ENCODE measurements at places on chromosomes 1 and 21. TPM values are rescaled to one million over a fixed set of nuclear protein-coding genes. Genes with fewer than 3 reads are reported as not detected.

Gene IL20
- total RNA-seq, result not detected

Gene SH2D5
- 17.6 TPM for total RNA-seq

Gene LCE1A
- not detected for total RNA-seq

Gene PLA2G2F
- total RNA-seq, result not detected

Gene ETV3L
- not detected for total RNA-seq

Gene IFI16
- total RNA-seq, result 4.8 TPM

Gene CDC7
- 5.9 TPM for total RNA-seq

Gene CLDN19
- not detected for total RNA-seq

Gene LRRC3
- total RNA-seq, result 2.4 TPM

Gene EVI5
- total RNA-seq, result 8.2 TPM

Gene LZIC
- 22.2 TPM for total RNA-seq

Gene AMPD1
- total RNA-seq, result not detected

Gene ACBD6
- 59.9 TPM for total RNA-seq
